ENCODE measurements at places on chromosomes 16 and 17. TPM values are rescaled to one million over a fixed set of nuclear protein-coding genes. Genes with fewer than 3 reads are reported as not detected.
A peak's percentile ranks its signal among the peaks of the same experiment; 100 is the strongest.

GRCh38 chr16:1983544-1984346 is at the start of gene GFER:
GFER (plus strand) TSS chr16:1984193; CDS start chr16:1984219, 26 bp downstream.
- H3K4me1 ChIP-seq, result peaks cover 25% of the 10 kb centered on the region
- DNase-seq, result peak; percentile 68
- peaks cover 5% of the 10 kb centered on the region for H3K27me3 ChIP-seq

Gene SLC13A5
- 0.64 TPM for total RNA-seq

GRCh38 chr17:50035945-50036344 is 20.0 kb upstream of the ITGA3 start:
- no peaks in the 10 kb centered on the region for H3K36me3 ChIP-seq
- no peak overlapping the region for H3K4me3 ChIP-seq
- H3K27me3 ChIP-seq, result no peaks in the 10 kb centered on the region
- no peak overlapping the region for H3K27ac ChIP-seq
- H3K4me1 ChIP-seq, result no peaks in the 10 kb centered on the region

DNA sequence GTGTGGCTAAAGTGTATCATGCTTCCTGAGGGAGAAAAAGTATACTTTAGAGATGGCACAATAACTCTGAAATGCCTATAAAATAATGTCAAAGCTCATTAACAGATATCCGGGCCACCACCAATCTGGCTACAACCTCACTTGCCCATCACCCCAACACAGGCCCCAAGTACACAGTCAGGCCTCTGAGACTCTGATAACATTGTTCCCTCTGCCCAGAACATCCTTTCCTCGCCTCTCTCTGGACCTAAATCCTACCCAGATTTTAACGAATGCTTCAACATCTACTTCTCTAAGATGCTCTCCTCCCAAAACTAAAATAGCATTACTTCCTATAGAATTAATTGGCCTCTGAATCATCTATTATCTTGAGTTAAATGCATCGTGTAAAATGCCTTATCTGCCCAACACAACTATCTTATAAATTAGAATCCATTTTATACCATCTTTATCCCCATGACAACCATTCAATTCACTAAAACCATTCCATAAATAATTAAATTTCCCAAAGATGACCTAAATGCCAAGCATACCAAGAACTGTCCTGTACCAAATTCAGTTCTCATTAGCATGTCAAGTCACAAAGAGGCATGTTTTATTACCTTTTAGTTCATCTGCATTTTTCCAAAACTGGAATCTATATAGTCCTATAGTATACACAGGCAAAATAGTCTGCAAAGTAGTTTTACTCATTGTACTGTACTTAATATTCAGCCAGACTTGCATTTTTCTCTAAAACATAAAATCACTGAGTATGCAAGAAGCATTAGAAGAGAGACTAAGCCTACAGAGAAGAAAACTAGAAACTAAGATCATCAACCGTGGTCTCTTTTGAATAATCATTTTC is 15.7 kb downstream of the HELZ start:
- H3K4me1 ChIP-seq, result peaks cover 7% of the 10 kb centered on the region
- DNase-seq, result no peak
- H3K36me3 ChIP-seq, result no peaks in the 10 kb centered on the region
